ENCODE measurements at places on chromosomes 6 and 20.

GRCh38 chr20:41133709-41134361, 3.5 kb upstream of the PLCG1 start:
- peak; percentile 65 for DNase-seq

DNA sequence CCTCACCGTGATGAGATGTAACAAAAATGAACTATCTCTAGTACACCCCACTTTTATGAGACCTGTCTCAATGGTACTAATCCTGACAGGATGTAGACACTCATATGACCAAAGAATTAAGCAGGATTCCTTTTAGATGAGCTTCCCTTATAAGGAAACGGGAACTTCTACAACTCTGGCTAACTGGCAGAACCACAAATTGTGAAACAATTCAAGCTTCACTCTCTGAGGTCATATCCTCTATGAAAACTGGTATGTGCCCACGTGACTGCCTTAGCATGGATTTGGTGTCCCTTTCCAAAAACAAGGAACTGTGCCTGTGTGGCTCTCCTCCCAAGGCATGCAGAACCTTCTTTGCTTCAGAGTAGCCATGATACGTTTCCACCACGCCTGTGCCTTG, 14.1 kb upstream of the CPNE5 start:
- DNase-seq = no peak

GRCh38 chr20:38060536-38060935, 27.0 kb downstream of the RPRD1B start:
- DNase-seq = no peak

GRCh38 chr6:52053038-52053695, 34.2 kb downstream of the PKHD1 start:
- no peak for DNase-seq

DNA sequence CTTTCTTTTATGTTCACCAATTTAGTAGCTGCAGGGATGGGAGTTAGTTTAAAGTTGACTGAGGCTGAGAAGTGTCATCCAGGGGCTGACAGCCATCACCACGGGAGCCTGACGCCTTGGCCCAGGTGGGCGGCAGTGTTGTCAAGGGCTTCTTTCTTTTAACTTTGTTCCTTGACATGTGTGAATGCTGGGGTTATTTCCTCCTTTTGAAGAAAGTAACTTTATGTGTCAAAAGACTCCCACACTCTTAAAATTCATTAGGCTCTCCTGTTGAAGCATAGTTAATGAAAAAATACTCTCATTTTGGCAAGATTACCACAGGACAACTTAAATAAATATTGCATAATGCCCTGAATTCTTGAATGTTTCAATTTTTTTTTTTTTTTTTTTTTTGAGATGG, 50.0 kb downstream of the SASH1 start:
- DNase-seq = peak; percentile 2

- DNase-seq = peak; percentile 67
These were observed 7.8 kb downstream of the SYNGAP1 start for GRCh38 chr6:33427585-33428223.

GRCh38 chr6:105786449-105786848, 299.7 kb upstream of the PRDM1 start:
- no peak for DNase-seq

DNA sequence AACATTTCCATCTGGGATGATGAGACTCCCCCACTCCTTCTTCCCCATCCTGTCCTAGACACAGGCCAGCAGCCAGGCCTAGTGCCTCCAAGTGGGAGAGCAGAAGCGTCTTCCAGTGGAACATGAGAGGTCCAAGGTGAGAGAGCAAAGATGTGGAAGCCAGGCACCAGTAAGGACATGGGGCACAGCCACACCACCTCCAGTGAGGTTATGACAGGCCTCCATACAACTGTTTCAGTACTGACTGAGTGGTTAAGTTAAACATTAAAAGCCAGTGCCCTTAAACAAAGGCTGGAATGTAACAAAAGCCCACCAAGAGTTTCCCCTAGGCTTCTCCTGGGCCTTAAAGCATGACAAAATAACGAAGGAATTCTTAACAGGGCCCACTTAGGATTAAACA, 5.3 kb downstream of the ZBTB24 start:
- no peak for DNase-seq

GRCh38 chr20:57577679-57578475, 17.0 kb downstream of the PCK1 start:
- DNase-seq = no peak

All from activated naive CD8-positive, alpha-beta T cell treated with anti-CD3 and anti-CD28 coated beads for 36 hours (primary cell).